Hematopoietic multipotent progenitor cell treated with erythropoietin and hydrocortisone succinate and interleukin-3 and kit ligand, for 8 days (in vitro differentiated cells): ENCODE measurements at places on chromosomes 1 and 21.
A peak's percentile ranks its signal among the peaks of the same experiment; 100 is the strongest.

- no peak for DNase-seq
These were observed 95.1 kb downstream of the RHOU start for GRCh38 chr1:228830185-228830953.

- no peak for DNase-seq
These were observed 18.6 kb upstream of the HSPG2 start for GRCh38 chr1:21955501-21956281.

DNA sequence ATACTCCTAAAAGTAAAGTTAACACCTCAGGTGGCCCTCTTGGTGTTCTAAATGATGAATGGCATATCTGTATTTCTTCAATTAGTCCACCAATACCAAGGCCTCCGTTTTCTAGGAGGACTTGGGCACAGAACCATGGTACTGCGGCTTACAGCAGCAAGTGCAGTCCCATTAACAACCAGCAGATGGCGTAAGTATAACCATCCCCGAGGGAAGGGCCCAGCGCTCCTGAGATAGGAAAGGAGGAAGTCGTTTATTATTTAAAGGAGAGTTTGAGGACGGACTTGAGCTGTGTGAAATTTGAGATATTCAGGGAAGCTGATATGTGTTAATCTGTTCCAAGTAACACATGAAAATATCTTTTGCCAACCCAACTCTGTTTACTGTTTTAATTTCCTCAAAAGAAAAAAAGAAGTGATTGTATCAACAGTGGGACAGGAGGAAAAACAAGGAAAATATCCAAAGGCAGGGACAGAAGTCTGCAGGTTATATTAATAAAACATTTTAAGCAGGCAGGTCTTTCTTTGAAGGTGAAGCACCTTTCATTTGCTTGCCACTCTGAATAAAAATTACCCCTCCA lies 37.7 kb upstream of the KCNJ15 start:
- DNase-seq: peak; percentile 88

DNA sequence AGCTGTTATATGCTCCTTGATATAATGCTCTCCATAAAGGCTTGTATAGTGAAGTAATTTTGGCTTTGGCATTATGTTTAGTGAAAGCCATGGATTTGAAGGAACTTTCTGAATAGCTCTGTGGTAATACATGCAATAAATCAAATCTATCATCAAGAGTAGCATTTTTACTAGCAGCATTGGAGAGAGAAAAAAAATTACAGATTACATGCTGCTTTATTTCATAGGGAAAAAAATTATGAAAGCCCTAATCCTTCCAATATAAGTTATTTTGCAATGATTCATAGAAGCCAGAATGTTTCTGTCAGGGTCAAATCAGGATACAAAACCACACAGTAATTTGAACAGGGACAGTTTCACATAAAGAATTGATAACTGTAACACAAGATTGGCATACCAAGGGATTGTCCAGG lies 250.0 kb downstream of the SPATA17 start:
- no peak for DNase-seq

- DNase-seq: no peak
These were observed 10.7 kb upstream of the EPHB2 start for GRCh38 chr1:22699681-22700520.

- no peak for DNase-seq
These were observed 153.1 kb upstream of the CXADR start for GRCh38 chr21:17359781-17360180.

- no peak for DNase-seq
These were observed 380.7 kb upstream of the NR5A2 start for GRCh38 chr1:199646761-199647160.

DNA sequence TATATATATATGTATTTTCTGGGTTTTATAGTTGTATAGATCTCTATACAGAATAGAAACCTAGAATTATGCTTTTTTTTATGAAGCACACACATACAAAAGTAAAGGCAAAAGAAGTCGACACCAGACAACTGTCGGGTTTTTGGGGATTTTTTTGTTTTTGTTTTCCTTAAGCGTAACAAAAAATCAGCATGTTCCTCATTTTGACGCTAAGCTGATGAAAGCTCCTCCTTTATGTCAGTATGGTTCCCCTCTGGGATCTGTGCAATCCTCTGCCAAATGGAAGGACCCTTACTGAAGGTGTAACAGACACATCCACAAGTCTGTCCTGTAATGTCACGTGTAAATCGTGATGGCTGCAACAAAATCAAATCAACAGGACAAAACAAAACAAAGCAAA lies 226.2 kb downstream of the RHOU start:
- DNase-seq: no peak

- no peak for DNase-seq
These were observed 63.5 kb upstream of the KIAA1614 start for GRCh38 chr1:180849031-180849775.

DNA sequence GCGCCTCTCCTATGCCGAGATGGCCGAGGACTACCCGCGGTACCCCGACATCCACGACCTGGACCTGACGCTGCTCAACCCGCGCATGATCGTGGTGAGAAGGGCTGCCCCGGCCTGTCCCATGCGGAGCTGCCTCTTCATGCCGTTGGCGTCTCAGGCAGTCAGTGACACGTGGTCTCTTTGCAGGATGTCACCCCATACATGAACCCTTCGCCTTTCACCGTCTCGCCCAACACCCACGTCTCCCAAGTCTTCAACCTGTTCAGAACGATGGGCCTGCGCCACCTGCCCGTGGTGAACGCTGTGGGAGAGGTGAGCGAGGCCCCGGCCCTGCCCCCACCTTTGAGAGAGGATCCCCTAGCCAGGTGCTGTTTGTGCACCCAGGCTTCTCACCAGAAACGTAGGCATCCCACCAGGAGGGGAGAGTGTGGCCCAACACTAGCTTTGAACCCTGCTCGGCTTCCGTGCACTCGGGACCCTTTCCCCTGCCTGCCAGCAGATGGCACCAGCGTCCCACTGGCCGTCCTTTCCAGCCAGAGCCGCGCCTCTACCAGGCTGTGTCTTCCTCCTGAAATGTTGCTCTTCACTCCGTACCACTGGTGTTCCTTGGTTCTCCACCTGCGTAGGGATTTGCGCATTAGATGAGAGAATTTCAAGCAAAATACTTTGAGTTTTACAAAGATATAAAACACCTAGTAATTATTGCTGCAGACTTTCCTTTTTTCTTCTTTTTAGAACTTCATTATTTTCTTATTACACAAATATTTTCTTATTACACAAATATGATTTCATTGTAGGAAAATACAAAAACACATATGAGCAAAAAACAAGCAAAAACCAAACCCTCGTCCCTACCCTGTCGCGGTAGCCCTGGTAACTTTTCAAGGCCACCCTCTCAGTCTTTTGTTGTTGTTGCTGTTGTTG lies 9.0 kb downstream of the NPPA start:
- peak; percentile 73 for DNase-seq

DNA sequence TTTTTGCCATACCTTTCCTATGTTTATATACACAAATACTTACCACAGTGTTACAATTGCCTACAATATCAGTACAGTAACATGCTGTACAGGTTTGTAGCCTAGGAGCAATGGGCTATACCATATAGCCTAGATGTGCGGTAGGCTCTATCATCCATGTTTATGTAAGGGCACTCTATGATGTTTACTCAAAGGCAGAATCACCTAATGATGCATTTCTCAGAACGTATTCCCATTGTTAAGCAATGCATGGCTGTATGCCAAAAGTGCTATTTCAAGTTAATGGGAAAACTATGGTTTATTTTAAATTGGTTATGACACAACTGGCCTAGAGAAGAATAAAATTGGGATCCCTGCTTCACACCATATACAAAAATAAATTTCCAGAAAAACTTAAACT lies 36.9 kb upstream of the DISP1 start:
- DNase-seq: no peak

DNA sequence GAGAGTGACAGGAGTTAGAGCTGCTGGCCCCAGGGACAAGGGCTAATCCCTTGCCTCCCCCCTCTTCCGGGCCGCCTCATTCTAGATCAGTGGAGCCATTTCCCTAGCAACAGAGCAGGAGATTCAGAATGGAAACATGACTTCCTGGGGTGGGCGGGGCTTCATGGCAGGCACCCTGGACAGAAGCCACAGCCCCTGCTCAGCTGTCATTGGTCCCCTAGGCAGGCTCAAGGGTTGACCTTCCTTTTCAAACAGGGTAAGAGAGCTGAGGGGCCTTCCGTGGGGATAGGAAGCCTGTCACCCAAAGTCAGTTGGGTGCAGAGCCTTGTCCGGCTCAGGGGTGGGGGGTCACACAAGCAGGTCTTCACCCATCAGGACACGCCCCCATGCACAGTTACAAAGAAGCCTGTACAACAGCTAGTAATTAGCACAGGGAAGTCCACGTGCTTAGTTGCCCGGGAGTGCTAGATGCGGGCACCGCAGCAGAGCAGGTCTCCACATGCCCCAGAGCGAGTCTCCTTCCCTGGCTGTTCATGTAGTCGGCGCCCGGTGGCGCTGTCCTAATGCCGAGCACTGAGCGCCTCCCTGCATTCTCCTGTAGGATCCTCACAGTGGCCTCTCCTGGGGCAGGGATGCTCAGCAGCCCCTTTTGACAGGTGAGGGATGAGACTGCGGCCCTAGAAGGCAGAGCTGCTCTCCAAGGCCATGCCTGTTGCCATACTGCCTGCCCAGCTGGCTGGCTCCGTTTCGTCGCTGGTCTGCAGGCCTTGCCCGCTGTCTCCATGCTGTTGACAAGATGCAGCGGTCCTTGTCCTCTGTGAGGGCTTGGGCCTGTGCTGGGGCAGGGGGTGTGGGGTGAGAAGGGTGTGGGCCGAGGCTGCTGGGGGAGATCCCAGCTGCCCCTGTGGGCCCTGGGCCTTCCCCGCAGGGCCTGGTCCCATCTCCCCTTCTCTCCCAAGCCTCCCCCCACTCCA lies 5.1 kb downstream of the TMEM201 start:
- peak; percentile 76 for DNase-seq

DNA sequence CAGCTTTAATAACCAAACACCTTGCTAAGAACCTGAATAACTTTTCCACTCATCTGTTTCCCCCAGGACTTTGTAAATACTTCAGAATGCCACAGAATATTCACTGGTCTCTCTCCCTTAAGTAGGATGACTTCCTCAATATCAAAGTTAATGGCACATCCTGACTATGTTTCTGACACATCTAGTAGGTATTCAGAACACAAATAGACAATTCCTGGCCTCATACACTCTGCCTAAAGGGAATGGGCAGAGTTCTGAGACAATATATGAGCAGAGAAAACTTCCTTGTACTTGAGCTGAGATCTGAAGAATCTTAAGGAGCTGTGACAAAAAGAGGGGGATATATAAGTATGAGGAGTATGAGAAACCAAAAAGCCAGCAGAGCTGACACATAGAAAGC lies 34.8 kb downstream of the ANKRD13C start:
- DNase-seq: no peak

DNA sequence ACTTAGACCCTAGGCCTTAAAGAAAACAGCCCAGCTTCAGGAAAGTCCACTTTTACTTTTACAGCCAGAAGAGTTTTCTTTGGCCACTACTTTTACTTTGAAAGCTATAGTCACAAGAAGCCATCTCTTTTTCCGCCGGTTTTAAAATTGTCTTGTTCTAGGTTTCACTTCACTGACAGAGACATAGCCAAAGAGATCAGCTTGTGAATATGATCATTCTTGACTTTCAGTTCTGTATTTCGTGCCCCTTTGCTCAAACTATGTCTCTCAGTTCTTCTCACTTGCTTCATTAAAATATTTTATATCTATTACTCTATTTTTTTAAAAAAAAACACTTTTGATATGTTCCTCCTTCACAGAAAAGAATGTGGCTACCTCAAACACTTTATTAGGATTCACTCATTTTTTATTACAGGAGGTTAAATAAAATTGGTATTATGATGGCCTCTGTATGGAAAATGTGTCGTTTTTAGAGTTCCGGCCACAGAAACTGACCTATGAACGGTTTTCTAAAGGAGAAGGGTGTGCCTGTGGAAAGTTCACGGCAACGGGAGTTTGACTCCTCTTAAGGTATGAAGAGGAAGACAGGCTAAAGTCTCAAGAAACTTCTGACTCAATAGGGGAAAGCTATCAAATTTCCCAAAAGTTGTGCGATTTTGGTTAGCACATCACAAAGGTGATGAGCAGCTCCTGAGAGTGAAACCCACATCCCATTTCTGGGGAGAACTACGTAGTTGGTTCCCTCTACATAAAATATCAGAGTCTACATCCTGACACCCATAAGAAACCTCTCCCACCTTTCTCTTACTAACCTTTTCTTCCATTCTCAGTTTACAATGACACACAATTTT lies 1.2 kb downstream of the MCOLN2 start:
- no peak for DNase-seq

- no peak for DNase-seq
These were observed 69.4 kb upstream of the TLR5 start for GRCh38 chr1:223212441-223212840.

DNA sequence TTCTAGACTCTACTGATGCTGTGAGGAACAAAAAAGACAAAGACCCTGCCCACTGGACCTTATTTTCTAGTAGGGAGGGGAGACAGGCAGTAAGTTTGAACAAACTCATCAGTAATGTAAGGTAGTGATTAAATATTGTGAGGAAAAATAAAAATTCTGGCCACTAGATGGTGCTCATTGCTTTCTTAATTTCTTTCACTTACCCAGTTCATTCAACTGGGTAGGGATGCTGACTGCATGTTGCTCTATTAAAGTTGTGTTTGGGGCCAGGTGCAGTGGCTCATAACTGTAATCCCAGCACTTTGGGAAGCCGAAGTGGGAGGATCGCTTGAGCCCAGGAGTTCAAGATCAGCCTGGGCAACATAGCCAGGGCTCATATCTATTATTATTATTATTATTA lies 6.3 kb upstream of the KYAT3 start:
- DNase-seq: peak; percentile 83

GRCh38 chr1:218499011-218499691 lies 154.0 kb downstream of the TGFB2 start:
- no peak for DNase-seq

DNA sequence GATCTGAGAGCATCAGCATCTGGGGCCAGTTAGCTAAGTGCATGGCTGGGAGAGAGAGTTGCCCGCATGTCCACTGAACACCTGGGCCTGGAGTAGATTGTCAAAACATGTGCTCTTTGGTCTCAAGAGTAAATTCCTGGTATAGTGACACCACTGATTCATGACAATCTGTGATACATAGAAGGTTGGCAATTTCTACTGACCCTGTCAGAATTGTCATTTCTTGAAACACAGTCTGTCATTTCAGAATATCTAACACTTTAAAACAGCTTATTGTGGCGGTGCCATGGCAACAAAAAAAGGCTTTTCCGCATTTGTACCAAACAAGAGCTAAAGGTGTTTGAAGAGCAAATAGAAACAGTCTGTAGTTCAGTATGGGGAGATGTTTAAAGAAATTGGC lies 186.4 kb upstream of the FAM78B start:
- no peak for DNase-seq

DNA sequence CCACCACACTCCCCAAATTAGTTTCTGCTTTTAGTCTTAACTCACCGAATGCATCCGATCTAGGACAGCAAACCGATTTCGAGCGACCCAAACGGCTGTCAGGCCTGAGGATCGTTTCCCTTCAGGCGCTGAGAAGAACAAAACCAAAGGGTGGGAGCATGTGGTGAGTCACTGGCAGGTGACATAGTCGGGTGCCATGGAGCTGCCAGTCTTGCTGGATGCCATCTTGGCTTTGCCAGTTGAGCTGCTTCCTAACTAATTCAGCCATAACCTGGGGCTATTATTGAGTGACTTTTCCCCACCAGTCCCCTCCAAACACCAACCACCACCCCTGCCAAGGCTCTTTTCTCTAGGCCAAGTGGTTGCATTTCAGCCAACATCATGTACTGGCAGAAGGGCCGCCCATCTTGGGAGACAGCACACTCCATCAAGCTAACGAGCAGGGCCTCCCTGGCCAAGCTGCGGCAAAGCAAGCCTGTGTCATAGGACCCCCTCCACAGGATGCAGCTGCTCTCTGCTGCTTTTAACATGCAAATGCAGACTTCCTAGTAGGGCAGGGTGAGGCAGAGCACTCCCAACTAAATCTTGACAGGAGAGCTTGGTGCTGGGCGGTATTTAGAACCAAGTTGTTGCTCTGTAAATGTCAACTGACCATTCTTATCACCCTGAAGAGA lies 22.3 kb upstream of the PEX19 start:
- DNase-seq: no peak
